ENCODE measurements at places on chromosomes 4 and X. TPM values are rescaled to one million over a fixed set of nuclear protein-coding genes. Genes with fewer than 3 reads are reported as not detected.

DNA sequence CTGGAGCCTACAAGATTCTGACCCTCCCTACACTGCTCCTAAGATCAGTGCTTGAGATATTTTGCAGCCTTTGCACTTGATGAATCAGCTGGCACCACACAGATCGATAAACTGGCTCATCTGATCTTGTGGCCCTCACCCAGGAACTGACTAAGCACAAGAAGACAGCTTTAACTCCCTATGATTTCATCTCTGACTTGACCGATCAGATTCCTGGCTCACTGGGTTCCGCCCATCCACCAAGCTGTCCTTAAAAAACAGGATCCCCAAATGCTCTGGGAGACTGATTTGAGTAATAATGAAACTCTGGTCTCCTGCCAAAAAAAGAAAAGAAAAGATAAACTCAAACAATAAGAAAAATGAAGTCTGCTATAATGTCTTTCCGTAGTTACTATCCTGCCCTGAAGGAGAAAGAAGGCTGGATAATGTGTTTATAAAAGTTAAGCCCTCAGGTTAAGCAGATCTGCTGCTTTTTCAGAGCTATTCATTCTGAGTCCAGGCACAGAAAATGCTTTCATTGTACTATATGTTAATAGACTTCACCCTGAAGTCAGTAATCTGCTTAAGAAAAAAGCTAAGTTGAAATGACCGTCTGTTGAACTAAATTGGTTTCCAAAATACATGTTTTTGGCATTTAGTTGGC is 795.2 kb downstream of the TRIML1 start:
- H3K4me1 ChIP-seq, result no peaks in the 10 kb centered on the region
- no peaks in the 10 kb centered on the region for H3K27me3 ChIP-seq
- no peak overlapping the region for H3K27ac ChIP-seq
- no peak overlapping the region for H3K4me3 ChIP-seq
- H3K36me3 ChIP-seq, result no peaks in the 10 kb centered on the region

GRCh38 chr4:95388911-95389310 is 159.9 kb downstream of the UNC5C start:
- H3K36me3 ChIP-seq, result no peaks in the 10 kb centered on the region
- no peak for DNase-seq
- H3K4me3 ChIP-seq, result no peak overlapping the region
- no peak overlapping the region for H3K27ac ChIP-seq
- no peaks in the 10 kb centered on the region for H3K4me1 ChIP-seq

DNA sequence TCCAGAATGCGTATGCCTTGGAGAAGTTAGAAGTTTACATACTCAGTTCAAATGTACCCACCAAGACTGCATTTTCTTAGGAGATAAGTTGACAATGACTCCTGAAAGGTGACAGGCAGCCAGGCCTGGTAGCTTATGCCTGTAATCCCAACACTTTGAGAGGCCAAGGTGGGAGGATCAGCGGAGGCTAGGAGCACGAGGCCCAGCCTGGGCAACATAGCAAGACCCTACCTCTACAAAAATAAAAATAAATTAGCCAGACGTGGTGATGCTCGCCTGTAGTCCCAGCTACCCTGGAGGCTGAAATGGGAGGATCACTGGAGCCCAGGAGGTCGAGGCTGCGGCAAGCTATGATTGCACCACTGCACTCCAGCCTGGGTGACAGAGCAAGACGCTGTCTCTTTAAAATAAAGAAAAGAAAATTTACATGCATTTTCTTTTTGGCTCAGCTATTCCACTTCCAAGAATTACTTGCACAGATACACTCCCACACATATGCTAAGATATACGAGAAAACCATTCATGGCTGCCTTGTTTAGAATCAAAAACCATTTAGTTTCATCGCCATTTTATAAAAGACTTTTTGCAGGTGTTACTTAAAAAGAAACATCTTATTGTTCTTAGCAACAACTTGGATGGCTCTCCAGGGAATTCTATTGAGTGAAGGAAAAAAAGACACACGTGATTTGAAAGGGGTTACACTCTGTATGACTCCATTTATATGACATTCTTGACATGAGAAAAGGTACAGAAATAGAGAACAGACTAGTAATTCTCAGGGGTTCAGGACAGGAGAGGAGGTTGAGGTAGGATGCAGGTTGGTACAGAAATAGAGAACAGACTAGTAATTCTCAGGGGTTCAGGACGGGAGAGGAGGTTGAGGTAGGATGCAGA is 66.3 kb downstream of the DHRSX start:
- H3K27me3 ChIP-seq, result no peaks in the 10 kb centered on the region
- H3K27ac ChIP-seq, result no peak overlapping the region
- H3K36me3 ChIP-seq, result peaks cover 8% of the 10 kb centered on the region
- no peak overlapping the region for H3K4me3 ChIP-seq

GRCh38 chr4:67861513-67861912 is 22.3 kb downstream of the TMPRSS11D start:
- H3K27me3 ChIP-seq, result no peaks in the 10 kb centered on the region
- no peaks in the 10 kb centered on the region for H3K36me3 ChIP-seq
- H3K4me3 ChIP-seq, result no peak overlapping the region
- no peaks in the 10 kb centered on the region for H3K4me1 ChIP-seq

The XKRX gene
- total RNA-seq, result 2.5 TPM

All from CD4-positive, alpha-beta T cell (primary cell).